ENCODE measurements at places on chromosomes 3 and 15.

DNA sequence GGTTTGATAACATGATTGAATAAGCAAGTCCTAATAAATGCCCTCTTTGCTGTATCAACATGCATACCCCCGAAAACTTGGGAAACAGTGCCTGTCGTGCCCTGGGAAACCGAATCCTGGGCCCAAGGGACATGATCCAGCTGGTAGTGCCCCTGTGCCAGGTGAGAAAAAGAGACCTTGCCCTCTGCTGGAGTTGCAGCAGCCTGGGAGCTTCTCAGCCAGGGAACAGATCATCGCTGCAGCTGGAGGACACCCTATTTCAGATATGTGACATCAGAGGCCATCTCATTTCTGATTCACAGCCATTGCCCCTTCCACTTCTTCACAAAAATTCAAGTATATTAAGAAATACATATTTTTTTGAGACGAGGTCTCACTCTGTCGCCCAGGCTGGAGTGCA lies 32.3 kb downstream of the STOML1 start:
- DNase-seq: no peak

- DNase-seq: no peak
These were observed 125.7 kb downstream of the EEFSEC start for GRCh38 chr3:128278761-128279600.

GRCh38 chr15:25568751-25569150 lies 129.9 kb upstream of the UBE3A start:
- DNase-seq: no peak

DNA sequence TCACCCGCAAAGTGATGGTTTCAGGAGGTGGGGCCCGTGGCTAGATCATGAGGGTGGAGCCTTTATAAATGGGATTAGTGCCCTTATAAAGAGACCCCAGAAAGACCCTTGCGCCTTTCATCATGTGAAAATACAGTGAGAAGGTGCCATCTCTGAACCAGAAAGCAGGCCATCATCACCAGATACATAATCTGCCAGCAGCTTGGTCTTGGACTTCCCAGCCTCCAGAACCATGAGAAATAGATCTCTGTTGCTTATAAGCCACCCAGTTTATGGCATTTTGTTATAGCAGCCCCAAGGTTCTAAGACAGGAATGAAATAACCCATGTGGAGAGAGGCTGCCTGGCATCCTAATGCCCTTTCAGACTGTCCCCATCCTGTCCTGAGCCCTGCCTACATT lies 127.8 kb upstream of the SMAD3 start:
- DNase-seq: no peak

DNA sequence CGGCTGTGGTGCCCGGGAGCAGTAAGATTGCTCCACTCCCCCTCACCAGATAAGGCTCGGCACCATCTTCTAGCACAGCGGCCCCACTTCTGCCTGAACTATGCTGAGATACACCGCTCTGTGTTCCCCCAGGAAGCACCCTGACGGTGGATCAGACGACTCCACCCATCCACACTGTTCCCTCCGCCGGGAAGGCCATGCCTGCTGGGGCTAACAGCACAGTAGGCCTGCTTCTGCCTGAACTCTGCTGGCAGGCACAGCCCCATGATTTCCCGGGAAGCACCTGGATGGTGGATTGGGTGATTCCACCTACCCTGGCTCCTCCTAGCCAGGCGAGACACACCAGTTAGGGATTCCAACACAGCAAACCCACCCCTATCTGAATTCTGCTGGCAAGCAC lies 36.3 kb upstream of the PPM1L start:
- no peak for DNase-seq

DNA sequence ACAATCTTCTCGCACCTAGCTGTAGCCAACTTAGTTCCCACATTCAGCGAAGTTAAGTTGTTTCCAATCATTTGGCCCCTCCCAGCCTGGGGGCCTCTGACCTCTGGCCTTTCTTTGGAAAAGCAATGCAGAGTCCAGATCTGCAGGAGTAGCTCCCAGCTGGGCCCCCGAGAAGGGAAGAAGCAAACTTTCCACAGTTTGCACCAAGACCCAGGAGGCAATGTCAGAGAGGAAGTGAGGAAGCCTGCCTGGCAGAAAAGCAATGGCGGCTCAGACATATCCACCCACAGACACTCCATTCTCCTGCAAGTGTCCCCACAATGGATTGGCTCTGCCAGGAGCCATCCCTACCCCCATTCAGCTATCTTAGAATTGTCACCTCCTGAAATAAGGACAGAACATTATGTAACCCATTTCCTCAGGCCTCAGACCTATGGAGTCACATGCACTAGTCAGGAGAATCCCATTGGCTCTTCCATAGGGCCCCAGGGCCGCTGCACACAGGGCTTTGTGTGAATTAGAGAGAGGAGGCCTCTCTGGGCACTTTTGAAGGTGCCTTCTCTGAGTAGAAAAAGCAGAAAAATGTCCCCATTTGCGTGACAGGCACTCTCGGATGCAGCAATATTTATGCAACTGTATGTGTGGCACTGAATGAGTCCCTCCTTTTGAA lies 3.0 kb upstream of the BUB1B start:
- DNase-seq: no peak

DNA sequence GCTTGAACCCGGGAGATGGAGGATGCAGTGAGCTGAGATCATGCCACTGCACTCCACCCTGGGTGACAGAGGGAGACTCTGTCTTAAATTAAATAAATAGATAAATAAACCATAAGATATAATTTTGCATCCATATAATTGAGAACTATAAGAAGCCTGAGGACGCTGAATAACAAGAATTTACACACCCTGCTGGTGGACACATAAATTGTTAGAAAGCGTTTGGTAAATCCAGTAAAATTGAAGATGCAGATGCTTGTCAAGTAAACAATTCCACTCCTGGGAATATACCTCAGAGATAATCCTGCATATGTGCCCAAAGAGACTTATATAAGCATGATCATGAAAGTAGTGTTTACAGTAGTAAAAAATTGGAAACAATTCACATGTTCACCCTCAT lies 41.7 kb downstream of the TTC23 start:
- no peak for DNase-seq

- DNase-seq: no peak
These were observed 211.0 kb upstream of the DPPA4 start for GRCh38 chr3:109548192-109548938.
